ENCODE measurements at places on chromosomes 3 and 15.

DNA sequence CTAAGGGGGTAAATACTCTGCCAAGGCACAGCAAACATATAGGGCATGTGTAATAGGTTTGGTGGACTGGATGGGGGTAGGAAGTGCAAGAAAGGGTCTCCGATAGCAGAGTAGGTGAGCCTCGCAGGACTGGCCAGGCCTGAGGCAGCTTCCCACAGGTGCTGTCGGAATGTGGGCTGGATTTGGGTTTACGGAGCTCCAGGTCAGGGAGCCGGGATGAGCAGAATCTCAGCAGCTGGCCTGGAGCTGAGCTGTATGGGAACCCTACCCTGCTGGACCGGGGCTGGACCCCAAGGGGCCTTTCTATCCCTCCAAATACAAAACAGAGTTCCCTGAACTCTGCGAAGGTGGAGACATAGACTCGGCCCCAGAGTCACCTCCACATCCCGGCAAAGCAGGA is 15.0 kb downstream of the KLF15 start:
- no peak for DNase-seq

- DNase-seq, result no peak
Observed at GRCh38 chr3:121914081-121914998, 20.1 kb downstream of the SLC15A2 start.

DNA sequence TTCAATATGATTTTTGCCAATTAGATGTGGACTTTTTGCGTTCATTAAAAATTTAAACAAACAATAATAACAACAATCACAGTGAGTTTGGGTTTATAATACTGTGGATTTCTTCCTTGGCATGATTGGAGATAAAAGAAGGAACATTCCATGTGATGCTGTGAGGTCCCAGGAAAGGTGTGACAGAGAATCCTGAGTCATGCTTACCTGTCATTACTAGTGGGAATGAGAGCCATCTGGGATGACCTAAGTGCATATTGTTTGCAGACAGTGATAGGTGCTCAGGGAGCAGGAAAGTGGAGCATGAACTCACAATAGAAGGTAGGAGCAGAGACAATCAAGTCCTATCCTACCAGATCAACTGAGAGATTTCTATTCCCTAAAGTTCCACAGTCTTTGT is 766.5 kb upstream of the CFAP20DC start:
- no peak for DNase-seq

- DNase-seq, result no peak
Observed at GRCh38 chr15:39931615-39932014, 2.3 kb upstream of the EIF2AK4 start.

GRCh38 chr3:12970684-12971083 is 102.5 kb downstream of the IQSEC1 start:
- DNase-seq, result no peak

DNA sequence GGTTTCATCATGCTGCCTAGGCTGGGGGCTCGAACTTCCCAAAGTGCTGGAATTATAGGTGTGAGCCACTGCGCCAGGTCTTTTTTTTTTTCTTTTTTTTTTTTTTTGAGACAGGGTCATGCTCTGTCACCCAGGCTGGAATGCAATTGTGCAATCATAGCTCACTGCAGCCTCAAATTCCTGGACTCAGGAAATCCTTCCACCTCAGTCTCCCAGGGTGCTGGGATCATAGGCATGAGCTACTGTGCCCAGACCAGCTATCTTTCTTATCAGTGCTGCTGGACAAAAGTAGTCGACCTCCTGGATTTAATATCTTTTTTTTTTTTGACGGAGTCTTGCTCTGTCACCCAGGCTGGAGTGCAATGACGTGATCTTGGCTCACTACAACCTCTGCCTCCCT is 60.8 kb downstream of the TFDP2 start:
- no peak for DNase-seq

DNA sequence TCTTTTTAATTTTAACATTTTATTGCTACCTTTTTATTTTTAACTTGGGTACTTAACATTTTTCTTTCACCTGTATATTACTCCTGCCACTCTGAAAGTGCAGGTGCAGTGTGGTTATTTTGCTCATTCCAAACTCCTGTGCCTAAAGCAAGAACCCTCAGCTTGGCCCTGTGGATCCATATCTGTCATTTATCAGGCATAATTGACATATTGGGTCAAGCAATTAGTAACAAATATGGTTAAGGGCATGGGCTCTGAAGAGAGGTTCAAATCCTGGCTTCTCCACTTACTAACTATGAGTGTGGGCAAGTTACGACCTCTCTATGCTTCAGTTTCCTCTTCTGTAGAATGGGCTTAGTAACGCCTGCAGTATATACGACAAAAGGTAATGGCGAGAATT is 9.8 kb upstream of the VPS8 start:
- DNase-seq, result no peak

GRCh38 chr3:195239121-195239520 is 31.8 kb downstream of the XXYLT1 start:
- no peak for DNase-seq

GRCh38 chr3:36893137-36893557 is 51.7 kb downstream of the TRANK1 start:
- DNase-seq, result no peak

- peak; percentile 64 for DNase-seq
Observed at GRCh38 chr15:45522328-45523165, at the start of gene SLC30A4. TSS of gene SLC30A4 (minus strand) at chr15:45522755. CDS start at chr15:45522354, 401 bp downstream.

GRCh38 chr3:32946973-32947788 is 4.3 kb upstream of the CCR4 start:
- DNase-seq, result no peak

GRCh38 chr3:36792342-36792741 is 28.0 kb upstream of the DCLK3 start:
- DNase-seq, result peak; percentile 18

- no peak for DNase-seq
Observed at GRCh38 chr15:98948941-98949340, 58.7 kb downstream of the PGPEP1L start.

DNA sequence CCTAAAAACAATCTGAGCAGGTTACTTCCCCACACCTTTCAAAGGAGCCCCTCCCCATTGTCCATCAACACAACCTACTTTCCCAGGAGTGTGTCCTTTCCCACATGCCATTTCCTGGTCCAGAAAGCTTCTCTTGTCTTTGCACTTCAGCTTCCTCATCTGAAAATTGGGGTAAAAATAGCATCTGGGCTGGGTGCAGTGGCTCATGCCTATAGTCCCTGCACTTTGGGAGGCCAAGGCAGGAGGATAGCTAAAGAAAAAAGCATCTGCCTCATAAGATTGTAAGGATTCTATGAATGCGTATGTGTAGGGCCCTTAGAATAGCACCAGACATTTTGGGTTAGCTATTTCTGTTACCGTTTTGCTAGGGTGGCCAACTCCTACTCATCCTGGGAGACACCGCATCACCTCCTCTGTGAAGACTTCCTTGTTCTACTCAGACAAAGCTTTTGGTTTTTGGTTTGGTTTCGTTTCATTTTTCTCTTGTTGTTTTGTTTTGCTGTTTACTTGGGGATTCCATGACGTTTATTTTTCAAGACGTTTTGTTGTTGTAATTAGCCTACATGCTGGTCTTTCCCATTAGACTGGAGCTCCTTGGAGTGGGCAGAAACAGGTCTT is 224.4 kb upstream of the TLE3 start:
- DNase-seq, result no peak

GRCh38 chr15:27585041-27585640 is 514.0 kb downstream of the OCA2 start:
- DNase-seq, result no peak

DNA sequence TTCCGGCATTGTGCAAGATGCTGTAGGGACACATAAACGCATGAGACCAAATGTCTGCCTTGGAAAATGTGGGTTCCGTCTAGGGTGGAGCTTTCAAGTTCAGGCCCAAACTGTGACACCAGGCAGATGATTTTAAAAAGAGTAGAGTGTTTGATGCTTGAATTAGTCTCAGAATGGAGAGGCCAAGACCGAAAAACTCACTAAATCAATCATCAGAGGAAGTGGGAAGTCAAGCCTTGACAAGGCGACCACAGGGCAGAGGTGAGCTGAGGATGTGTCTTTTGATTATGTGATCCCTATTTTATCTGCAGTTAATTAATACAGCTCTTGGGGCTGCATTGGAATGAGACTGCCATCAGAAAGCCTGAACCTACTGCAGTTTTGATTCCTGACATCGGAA is 275.4 kb downstream of the ABHD5 start:
- no peak for DNase-seq
